ENCODE measurements at places on chromosomes 5 and 9.

GRCh38 chr5:100900142-100900795 is 2.8 kb downstream of the ST8SIA4 start:
- peak; percentile 46 for DNase-seq

DNA sequence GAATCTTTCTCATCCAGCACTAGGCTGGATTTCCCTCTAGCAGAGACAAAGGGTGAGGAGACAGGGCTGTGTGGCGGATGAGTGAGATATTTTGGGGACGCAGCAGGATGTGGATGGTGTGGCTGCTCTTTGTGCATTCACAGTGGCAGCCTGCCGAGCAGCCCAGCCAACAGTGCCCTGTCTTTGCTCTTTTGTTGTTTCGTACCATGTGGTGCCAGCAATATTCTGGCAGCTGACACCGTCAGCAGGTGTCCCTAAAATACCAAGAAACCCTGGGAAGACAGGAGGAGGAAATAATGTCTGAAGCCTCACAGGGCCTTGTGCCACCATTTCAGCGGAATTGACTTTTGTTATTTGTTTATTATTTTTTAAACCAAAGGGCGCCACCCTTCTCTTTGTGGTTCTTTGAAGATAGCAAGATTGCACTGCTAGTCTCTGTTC is 141.4 kb downstream of the CCDC192 start:
- DNase-seq = no peak

- no peak for DNase-seq
Measured at GRCh38 chr9:77533671-77534070, 114.5 kb downstream of the GNA14 start.

- no peak for DNase-seq
Measured at GRCh38 chr9:14136646-14137370, 177.1 kb downstream of the NFIB start.

DNA sequence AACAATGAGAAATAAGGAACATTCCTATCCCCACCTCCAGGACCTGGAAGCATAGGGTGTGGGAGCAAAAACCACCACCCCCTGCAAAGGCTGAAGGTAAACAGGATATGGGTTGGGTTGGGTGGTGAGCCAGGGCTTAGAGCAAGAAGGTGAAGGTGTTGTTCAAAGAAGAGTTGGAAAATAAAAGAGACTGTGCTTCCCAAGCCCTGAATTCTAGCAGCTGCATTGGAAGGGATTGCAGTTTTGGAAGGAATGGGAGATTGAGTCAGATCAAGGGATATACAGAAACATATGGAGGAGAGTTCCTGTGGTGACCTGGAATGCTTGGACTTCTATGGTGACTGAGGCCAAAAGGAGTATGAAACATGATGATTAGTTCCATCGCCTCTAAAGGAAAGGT is 24.7 kb upstream of the MTAP start:
- DNase-seq = peak; percentile 22

DNA sequence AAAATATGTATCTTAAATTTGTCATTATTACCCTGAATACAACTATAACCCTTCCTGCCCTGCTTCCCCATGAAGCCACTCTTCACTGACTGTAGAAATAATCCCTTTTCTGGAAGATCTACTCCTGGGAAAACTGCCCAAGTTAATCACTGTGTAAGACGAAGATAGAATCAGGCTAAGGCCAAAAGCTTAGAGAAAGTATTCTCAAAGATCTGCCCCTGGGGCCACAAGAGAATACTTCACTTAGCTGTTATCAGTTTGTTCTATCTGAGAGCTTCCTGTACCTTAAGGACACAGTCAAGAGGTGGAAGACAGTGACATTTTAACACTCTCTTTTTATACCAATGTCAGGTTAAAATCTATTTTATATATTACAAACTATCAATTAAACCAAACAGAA is 33.8 kb downstream of the RNF145 start:
- peak; percentile 9 for DNase-seq

DNA sequence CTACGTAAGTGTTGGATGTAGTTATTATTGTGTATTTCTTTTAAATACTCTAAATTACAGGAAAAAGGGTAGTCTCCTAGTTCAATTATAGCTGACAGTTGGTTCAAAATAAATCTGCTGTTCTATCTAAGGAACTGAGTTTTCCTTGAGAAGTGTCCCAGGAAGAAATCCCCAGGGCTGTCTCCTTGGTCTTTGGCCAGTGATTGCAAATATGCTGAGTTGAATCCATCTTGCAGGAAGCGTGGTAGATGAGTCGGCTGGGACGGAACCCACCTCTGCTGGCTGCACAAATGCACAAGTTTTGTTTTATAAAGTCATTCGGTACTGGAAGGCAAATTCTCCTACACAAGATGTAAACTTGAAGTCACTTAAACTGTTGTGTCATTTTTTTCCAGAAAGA is 30.2 kb upstream of the HOMER1 start:
- DNase-seq = no peak

GRCh38 chr9:3507395-3508077 is 18.3 kb downstream of the RFX3 start:
- DNase-seq = no peak

- no peak for DNase-seq
Measured at GRCh38 chr9:106404137-106404536, 458.8 kb upstream of the ZNF462 start.

- no peak for DNase-seq
Measured at GRCh38 chr5:801472-801871, 16.9 kb upstream of the ZDHHC11B start.

DNA sequence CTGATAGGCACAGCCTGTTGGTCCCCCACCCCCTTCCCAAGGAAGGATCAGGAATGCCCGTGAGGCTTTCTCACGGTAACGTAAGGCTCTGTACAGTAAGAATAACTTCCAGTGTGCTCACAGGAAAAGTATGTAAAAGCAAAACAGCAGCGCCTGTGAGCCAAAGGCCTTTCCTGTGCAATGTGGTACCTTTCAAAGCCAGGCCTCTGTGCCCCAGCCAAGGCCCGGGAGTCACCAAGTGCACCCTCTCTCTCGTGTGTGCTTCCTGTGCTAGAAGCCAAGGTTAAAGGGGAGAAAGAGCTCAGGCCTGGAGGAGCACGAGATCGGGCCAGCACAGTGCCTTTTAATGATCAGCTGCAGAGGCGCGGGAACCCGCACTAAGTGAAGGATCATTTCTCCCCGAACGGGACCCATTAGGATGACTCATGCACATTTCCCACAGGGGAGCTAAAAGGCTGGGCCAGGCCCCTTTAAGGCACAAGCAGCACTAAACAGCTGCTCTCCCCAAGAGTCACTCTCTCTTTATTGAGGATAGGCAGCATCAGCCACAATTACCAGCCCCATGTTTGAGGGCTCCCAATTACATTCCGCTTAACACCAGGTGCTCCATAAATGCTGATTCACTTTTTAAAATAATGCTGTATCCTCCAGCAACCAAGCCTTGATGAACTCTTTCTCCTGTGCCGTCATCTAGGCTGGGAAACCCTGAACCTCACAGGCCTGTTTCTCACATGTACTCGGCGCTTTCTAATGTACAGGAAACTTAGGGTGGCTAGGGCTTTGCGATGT is 42.8 kb downstream of the SHB start:
- no peak for DNase-seq

DNA sequence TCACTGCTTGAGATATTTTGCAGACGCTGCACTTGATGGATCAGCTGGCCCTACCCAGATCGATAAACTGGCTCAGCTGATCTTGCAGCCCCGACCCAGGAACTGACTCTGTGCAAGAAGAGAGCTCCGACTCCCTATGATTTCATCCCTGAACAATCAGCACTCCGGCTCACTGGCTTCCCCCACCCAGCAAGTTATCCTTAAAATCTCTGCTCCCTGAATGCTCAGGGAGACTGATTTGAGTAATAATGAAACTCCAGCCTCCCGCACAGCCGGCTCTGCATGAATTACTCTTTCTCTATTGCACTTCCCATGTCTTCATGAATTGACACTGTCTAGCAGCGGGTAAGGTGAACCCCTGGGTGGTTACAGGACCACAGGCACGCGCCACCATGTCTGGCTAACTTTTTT is 16.9 kb upstream of the NANS start:
- DNase-seq = no peak

GRCh38 chr5:174317256-174317894 is 271.9 kb downstream of the NSG2 start:
- DNase-seq = no peak

GRCh38 chr5:60229691-60230185 is 336.2 kb upstream of the PDE4D start:
- DNase-seq = no peak

GRCh38 chr5:138037271-138037670 is 4.4 kb upstream of the FAM13B start:
- DNase-seq = no peak

DNA sequence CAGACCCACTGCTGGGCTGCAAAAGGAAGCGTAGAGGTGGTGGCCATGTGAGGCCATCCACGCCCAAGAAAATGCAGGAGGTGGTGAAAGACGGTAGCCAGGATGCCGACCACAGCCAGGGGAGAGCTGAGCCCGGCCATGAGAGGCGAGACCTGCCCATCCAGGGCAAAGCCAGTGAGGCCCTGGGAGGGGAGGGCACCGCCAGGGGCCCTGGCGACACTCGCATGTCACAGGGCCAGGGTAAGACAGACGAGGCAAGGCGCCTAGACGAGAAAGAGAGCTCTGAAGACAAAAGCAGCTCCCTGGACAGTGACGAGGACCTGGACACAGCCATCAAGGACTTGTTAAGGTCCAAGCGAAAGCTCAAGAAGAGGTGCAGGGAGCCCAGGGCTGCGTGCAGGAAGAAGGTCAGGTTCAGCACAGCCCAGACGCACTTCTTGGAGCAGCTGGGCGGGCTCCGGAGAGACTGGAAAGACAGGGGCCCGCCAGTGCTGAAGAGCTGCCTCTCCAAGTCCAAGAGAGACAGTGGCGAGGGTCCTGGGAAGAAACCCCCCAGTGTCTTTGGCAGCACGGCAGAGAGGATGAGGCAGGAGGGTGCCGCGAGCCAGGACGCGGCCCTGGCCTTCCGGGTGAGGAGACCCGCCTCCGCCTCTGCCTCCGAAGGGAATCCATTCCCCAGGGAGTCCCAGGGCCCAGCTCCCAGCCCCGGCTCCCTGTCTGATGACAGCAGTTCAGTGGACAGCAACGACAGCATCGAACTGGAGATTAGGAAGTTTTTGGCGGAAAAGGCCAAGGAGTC is 6.9 kb downstream of the PPP1R26 start:
- DNase-seq = no peak

- no peak for DNase-seq
Measured at GRCh38 chr5:139180850-139181249, 17.3 kb downstream of the SIL1 start.

- DNase-seq = peak; percentile 52
Measured at GRCh38 chr5:143435210-143435657, 31.7 kb upstream of the NR3C1 start.

GRCh38 chr9:136512651-136513071 is 29.8 kb upstream of the SEC16A start:
- peak; percentile 29 for DNase-seq

- DNase-seq = no peak
Measured at GRCh38 chr5:51396797-51397196, 13.5 kb downstream of the ISL1 start.

GRCh38 chr9:82883436-82883835 is 179.5 kb downstream of the RASEF start:
- DNase-seq = no peak

DNA sequence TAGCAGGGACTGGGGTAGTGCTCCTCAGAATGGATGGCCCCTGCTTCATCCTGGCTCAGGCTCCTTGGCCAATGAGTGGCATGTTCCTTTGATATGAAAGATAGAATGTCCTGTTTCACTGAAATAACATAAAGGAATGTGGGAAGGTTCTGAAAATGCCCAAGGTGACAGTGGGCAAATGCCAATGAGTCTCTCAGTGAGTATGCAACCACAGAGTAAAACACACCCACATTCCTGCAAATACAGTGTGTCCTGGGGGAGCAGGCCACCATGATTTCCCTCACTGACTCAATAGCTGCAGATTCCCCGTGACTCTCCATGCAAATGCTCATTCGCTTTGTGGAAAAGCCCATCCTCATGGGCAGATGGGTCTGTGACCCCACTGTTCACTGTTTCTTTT is 36.4 kb downstream of the ZNF366 start:
- no peak for DNase-seq

- no peak for DNase-seq
Measured at GRCh38 chr5:156526081-156526925, 199.3 kb downstream of the SGCD start.

DNA sequence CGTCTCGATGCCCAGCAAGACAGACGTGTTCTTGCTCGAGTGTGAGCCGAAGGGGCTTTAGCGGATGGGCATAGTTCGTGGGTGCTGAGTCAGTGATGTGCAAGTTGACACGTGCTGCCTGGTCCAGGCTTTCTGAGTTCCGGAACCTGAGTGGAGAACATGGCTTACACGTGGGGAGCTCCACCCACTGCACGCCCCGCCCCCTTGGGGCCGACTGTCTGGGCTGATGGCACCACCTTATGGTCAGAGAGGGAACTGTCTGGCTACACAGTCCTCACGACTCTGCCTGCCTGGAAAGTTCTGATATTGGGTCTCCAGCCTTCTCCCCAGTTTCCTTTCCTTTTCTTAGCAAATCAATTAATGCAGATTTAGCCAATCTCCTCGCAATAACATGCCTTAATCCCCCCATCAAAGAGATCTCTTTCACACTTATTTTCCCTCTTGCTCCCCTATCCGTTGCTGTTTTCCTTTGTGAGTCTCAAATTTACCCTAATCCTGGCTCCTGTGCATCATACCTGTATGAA is 3.8 kb upstream of the STC2 start:
- DNase-seq = peak; percentile 60

DNA sequence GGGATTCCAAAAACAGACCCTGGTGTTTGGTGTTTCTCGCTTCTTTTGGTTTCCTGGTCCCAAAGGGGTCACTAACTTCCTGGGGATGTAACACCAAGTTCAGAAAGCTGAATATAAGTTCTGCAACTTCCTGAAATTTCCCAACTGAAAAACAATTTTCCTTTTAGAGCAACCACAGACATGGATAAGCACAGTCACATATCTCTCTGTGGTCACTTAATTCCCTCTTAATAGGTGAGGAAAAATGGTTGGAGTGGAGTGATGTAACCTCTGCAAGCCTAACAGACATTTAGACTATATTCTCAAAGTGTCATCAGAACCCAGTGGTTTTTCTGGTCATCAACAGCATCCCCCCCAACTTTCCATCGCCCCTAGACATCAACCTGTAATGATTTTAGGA is 135.3 kb downstream of the PRELID2 start:
- DNase-seq = no peak

GRCh38 chr9:128863647-128864046 is 18.1 kb downstream of the KYAT1 start:
- DNase-seq = peak; percentile 89

GRCh38 chr5:152142840-152143469 is 218.3 kb upstream of the GLRA1 start:
- DNase-seq = peak; percentile 68

DNA sequence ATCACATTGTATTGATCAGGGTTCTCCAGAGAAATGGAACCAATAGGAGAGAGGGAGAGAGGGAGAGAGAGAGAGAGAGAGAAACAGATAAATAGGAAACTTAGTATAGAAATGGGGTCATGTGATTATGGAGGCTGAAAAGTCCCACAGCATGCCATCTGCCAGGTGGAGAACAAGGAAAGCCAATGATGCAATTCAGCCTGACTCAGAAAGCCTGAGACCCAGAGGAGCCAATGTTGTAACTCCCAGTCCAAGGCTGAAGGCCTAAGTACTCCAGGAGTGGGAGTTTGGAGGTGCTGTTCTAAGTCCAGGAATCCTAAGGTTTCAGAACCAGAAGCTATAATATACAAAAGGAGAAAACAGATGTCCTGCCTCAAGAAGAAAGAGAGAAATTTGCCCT is 48.4 kb upstream of the ISOC1 start:
- no peak for DNase-seq
